H4 (cell line): ENCODE measurements at places on chromosomes 7 and 10. TPM values are rescaled to one million over a fixed set of nuclear protein-coding genes. Genes with fewer than 3 reads are reported as not detected.

DNA sequence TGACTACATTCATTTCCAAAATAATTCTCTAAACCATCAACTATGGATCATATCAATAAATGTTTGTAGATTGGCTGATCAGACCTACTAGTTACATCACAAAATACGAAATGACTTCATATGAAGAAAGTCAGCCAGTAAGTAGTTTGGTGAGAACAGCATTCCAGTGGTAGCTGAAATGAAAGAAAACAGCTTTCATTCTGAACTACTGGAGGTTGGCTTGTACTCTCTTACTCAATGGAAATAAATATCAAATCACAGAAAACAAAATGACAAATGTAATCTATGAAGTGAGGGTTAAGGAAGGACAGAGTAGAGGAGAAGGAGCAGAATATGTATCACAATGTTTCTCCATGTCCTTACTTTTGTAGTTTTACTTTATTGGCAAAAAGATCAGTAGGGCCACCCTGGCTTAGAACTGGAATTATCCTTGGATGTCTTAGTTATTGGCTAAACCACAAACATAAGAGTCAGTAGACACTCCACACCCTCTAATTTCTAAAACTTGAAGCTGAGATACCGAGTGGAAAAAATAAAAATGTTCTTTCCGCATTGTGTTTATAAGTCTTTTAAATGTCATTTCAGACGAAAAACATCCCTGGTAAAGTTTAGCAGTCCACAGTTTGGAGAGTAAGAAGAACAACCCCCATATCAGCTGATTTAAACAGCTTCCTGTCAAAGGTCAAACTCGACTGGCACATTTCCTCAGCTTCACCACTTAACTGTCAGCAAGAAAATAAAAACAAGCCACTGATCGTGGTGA is 74.0 kb upstream of the DGKI start:
- no peak for DNase-seq

DNA sequence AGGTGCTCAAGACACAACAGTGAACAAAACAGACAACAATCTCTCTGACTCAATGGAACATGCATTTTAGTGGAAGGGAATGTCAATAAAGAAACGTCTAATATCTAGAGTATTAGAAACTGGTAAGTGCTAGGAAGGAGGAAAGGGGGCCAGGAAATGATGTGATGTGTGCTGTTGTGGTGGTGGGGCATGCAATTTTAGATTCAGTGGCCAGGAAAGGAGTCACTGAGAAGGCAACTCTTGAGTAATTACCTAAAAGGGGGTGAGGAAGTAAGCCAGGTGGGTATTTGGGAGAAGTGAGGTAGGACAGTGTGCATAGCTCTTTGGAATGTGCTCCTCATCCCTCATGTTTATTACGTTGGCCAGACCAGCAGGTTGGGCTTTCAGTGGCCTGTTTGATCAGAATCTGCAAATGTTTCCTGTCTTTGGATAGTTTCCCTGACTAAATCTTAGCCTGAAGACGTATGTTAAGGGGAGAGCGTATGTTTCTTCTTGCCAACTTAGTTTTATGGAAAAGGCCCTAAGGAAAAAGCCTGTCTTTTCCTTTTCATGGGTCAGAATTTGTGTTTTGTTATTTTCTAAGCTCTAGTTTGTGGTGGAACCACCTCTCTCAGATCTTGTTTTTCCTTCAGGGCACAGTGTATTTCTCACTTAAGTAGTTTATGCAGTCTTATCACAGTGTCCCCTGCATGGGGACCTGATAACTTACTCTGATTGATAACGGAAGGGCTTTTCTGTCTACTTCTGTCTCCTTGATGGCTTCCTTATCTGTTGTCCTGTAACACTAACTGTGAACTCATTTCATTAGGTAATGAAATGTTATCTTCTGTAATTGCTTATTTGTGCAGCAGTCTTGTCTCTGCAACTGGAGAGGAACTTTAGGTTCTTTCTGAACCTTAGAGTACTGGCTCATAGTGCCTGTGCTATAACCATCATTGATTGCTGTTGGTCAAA is 203.7 kb downstream of the AUTS2 start:
- no peak for DNase-seq

DNA sequence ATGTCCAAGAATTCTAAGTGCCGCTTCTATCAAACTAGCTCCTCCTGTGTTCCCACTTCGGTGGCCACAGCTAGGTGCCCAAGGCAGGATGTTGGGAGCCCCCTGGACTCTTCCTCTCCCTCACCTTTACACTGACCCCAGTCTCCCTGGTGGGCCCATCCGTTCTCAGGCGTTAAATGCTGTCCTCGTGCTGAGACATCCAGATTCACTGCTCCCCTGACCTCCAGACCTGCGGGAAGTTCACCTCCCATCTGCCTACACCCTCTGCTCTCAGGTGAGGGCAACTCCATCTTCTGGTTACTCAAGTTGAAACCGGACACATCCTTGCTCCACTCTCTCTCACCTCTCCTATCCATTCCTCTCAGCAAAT is 114.3 kb downstream of the ARHGAP22 start:
- DNase-seq = no peak

- no peak for DNase-seq
Measured at GRCh38 chr10:82319562-82319961, 444.6 kb downstream of the NRG3 start.

- no peak for DNase-seq
Measured at GRCh38 chr10:31291123-31291522, 27.9 kb upstream of the ZEB1 start.

Gene EIF4EBP2
- total RNA-seq = 28.7 and 38.8 TPM in 2 replicates

DNA sequence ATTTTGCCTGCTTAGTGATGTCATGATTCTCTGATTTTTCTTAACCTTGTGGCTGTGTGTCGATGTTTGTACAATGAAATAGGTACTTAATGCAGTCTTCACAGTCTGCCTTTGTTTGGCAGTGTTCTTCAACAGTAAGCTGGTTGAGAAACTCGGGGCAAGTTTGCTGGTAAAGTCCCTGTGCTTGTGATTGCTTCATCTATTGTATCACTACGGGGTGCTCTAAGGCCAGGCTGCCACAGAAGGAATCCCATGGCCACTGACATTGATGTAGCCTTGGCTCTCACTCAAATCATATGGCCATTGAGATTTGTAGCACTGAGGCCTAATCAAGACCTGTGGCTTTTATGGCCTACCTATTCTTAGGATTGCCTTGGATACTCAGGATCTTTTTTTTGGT is 33.5 kb upstream of the PRSS37 start:
- no peak for DNase-seq

GRCh38 chr7:119706608-119707007 is 566.4 kb upstream of the KCND2 start:
- DNase-seq = no peak

GRCh38 chr7:34091321-34091917 is 186.1 kb downstream of the BMPER start:
- peak; percentile 71 for DNase-seq

DNA sequence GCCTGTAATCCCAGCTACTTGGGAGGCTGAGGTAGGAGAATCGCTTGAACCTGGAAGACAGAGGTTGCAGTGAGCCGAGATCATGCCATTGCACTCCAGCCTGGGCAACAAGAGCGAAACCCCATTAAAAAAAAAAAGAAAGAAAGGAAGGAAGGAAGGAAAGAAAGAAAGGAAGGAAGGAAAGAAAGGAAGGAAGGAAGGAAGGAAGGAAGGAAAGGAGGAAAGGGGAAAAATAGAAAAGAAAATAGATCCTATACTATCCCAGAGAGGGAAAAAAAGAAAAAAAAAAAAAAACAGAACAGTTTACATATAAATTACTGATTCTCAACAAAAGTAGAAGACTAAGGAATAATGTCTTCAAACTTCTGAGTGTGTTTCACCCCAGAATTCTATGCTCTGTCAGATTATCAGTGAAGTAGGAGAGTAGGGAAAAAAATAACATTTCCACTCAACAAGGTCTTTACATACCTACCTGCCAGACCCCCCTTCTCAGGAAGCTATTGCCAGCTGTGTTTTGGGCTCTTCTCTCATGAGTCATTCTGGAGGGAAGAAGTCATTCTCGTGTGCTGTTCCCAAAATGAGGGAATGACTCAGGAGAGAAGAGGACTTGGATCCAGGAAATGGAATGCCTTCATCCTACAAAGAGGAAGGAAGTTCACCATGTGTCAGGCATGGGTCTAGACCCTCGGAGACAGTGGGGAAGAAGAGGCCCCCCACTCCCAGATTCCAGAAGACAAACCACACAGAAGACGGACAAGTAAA is 20.9 kb downstream of the RGS10 start:
- DNase-seq = peak; percentile 78

- peak; percentile 17 for DNase-seq
Measured at GRCh38 chr10:119759832-119760231, 34.0 kb downstream of the INPP5F start.

GRCh38 chr7:80302636-80303035 is 168.0 kb downstream of the GNAI1 start:
- no peak for DNase-seq

- DNase-seq = peak; percentile 61
Measured at GRCh38 chr10:93006435-93007039, 54.1 kb upstream of the CYP26C1 start.

DNA sequence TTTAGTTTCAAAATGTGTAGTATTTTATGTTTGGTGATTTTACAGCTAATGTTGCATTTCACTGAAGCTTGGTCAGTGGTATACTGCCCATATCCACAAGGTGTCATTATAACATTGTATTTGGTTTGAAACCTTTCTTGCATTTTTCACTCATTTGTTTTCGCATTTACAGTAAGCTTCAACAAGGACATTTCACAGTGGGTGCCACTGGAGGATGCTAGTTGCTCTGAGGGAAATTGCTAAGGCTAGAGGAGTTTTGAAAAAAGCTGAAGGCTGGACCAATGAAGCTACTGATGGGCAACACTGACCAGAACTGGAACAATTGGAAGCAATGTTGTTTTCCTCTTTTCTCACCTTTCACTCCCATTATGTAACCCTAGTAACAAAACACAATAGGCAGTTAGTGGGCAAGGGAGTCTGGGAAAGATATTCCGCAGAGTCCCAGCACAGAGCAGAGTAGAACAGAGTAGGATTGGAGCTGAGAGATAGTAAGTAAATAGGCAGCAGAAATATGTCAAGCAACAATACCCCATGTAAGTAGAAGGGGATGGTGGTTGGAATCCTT is 23.6 kb upstream of the SRI start:
- DNase-seq = peak; percentile 86

GRCh38 chr7:136517971-136518370 is 350.5 kb upstream of the CHRM2 start:
- DNase-seq = no peak

Gene ZDHHC6
- 25.7 and 36.0 TPM in 2 replicates for total RNA-seq

Gene MRLN
- total RNA-seq = not detected in 2 replicates

Gene HHEX
- not detected in 2 replicates for total RNA-seq

- no peak for DNase-seq
Measured at GRCh38 chr7:112580717-112581435, 100.1 kb downstream of the LSMEM1 start.

Gene EPDR1
- total RNA-seq = 224 and 226 TPM in 2 replicates
